ENCODE measurements at places on chromosomes 11 and 22.

DNA sequence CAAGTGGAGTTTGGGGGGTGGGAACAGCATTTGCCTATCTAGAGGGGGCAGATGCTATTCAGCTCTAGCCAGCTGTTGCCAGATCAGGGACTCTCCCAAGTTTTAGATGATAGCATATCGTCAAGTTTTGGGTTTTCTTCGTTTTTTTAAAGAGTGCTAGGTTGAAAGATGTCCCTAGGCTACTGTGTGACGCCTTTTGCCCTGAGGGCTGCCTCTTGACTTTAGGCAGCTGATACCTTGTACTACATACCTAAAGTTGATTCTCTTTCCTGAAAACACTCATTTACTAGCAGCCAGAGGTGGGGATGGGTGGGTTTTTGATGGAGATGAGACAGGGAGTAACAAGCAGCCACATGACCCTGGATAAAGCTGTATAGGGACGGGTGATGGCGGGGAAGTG, 87.1 kb downstream of the ABTB2 start:
- no peak for DNase-seq

GRCh38 chr11:88555829-88556202, 218.3 kb upstream of the CTSC start:
- no peak for DNase-seq

DNA sequence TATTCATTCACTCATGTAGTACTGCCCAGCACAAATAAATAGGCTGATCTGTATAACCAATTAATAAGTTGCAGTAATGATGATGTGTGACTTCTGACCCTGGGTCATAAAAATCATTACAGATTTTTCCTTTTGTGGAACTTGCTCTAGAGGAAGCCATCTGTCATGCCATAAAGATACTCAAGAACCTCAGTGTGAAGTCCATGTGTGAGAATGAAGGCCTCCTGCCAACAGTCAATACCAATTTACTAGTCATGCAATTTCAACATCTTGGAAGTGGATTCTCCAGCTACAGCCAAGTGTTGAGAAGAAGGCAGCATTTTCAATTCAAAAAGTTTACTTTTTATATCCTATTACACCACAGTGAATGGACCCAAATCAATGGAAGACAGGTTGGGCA, 435.6 kb upstream of the LRRC4C start:
- no peak for DNase-seq

DNA sequence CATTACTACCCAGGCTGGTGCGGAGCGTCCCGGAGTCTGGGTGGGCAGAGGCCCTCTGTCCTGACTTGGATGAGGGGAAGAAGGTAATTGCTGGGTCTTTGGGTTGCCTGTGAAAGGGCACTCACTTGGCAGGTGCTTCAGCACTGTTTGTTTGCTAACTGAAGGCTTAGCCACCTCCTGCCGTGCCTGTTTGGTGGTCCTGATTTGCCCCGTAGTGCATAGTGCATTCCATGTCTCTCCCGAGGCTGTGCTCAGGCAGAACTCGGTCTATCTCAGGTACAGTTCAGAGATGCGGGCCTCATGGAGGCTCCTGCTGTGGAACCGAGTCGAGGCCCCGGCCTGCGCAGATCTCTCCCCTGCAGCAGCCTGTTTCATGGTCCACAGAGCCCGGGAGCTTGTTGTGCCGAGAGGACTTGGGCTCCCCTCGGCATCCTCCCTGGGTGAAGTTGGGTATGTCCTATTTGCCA, 146.2 kb downstream of the TBC1D22A start:
- DNase-seq: no peak

- peak; percentile 49 for DNase-seq
These were observed 48.6 kb upstream of the TMEM45B start for GRCh38 chr11:129766898-129767604.

GRCh38 chr11:14642453-14642852, 1.2 kb upstream of the PDE3B start:
- DNase-seq: no peak

DNA sequence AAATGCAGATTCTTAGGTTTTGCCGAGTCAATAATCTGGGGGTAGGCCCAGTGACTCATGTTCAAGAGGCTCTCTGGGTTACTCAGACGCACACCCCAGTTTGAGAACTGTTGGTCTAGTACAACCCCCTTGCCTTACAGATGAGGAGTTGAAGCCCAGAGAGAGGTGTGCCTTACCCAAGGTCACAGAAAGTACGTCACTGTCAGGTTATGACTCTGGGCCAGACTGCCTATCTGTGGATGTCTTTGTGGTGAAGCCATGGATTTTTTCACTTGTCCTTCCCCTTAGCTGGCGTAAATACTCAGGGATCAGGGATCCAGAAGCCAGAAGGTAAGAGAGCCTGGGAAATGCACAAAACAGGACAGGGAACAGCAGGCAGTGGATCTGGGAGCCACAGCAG, 25.2 kb upstream of the NECTIN1 start:
- no peak for DNase-seq

- no peak for DNase-seq
These were observed 7.5 kb upstream of the WBP2NL start for GRCh38 chr22:41991111-41991510.

DNA sequence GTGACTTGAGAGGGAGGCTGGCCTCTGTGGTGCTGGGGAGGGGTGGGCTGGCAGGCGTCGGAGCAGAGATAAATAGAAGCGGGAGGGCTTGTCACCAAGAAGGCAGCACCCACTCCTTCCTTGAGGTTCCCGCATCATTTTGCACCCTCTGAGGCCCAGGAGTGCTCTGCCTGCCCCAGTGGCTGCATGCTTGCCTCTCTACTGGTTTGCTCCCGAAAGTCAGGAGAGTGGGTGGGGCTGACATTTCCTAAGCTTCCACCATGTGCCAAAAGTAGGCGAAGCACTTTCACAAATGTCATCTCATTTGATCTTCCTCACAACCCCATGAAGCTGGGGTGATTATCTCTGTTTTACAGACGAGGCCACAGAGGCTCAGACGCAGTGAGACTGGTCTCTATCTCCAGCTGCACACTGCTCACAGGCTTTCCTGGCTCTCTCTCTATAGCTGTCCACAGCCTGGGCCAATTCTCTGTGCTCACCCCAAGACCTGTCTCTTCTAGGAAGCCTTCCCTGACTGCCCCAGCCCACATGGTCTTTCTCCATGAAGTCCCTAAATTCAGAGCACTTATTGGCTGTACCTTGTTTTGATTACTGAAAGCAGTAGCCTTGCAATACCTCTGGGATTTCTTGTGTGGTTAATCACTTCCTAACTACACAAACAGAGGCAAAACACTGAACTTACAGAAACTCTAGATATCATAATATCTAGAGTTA, 2.6 kb upstream of the UCP3 start:
- DNase-seq: no peak

GRCh38 chr11:126438272-126438671, 82.8 kb downstream of the ST3GAL4 start:
- DNase-seq: no peak

- no peak for DNase-seq
These were observed 5.7 kb downstream of the UBE4A start for GRCh38 chr11:118364956-118365615.

GRCh38 chr22:23179381-23180299, 669 bp upstream of the BCR start:
- peak; percentile 58 for DNase-seq

- peak; percentile 70 for DNase-seq
These were observed 7.7 kb downstream of the LHFPL7 start for GRCh38 chr22:24938741-24939341.

GRCh38 chr11:128488471-128488870, 98.9 kb downstream of the ETS1 start:
- no peak for DNase-seq

DNA sequence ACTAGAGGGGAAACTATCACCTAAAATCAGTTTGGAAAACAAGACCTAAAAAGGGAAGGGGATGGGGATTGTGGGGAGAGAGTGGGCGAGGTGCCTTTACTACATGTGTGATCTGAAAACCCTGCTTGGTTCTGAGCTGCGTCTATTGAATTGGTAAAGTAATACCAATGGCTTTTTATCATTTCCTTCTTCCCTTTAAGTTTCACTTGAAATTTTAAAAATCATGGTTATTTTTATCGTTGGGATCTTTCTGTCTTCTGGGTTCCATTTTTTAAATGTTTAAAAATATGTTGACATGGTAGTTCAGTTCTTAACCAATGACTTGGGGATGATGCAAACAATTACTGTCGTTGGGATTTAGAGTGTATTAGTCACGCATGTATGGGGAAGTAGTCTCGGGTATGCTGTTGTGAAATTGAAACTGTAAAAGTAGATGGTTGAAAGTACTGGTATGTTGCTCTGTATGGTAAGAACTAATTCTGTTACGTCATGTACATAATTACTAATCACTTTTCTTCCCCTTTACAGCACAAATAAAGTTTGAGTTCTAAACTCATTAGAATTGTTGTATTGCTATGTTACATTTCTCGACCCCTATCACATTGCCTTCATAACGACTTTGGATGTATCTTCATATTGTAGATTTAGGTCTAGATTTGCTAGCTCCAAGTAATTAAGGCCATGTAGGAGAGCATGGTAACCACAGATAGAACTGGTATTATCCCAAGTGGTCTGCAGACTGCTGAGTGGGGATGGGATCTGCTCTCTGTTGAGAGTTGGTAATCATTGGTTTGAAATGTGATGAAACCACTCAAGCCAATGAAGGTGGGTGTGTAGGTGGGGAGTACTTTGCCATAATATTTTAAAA, 3.6 kb downstream of the NEAT1 start:
- DNase-seq: peak; percentile 40

DNA sequence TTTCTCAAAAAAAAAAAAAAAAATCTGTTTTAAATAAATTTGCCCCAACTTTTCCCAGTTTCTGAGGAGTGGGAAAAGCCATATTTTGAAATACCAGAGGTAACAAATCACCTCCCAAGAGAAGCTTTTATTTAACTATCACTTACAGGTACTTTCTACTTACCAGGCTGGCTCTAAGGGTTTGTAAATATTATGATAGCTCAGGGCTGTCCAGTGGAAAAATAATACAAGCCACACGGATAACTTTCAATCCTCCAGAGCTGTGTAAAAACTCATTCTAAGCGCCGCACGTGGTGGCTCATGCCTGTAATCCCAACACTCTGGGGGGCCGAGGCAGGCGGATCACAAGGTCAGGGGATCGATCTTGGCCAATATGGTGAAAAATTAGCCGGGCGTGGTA, 5.6 kb upstream of the SEC14L4 start:
- no peak for DNase-seq

DNA sequence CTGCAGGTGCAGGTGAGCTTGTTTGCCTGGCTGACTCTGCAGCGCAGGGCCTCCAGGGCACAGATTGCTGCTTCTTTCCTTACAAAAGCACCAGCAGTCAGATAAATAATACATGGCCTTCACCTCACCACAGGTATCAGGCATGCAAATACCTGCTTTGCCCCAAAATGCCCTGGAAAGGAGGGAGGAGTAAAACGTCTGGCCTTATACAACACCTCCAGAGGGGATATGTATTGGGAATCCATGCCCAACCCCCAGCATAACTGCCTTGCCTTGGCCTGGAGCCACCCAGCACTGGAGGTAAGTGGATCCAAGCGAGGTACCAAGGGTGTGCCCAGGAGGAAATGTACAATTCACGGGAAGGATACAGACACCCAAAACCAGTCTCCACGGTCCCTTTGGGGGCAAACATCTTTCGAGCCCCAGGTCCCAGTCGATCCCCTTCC, 860 bp downstream of the TMEM184B start:
- DNase-seq: peak; percentile 71

DNA sequence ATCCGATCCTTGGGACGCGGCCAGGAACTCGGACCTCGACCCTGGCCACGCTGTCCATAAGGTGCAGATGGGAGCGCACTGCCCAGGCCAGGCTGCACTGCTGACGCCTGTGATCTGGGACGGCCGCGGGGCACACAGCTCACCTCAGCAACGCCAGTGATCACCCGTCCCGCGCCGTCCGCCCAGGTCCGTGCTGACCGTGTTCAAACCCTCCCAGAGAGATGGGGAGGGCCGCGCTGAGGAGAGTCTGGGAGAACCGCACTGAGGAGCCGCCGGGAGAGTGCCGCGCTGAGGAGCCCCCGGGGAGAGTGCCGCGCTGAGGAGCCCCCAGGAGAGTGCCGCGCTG, 636 bp downstream of the KCNQ1OT1 start:
- DNase-seq: no peak

GRCh38 chr11:101555366-101555765, 28.4 kb downstream of the TRPC6 start:
- DNase-seq: peak; percentile 17

- DNase-seq: no peak
These were observed 13.0 kb downstream of the DNAJB13 start for GRCh38 chr11:73963861-73964260.

Measured in stomach (tissue), 19 donors.